NCI-H2081 treated with DMSO at 0.1 percent for 48 hours (cell line): ENCODE measurements at places on chromosomes 2 and 18.

DNA sequence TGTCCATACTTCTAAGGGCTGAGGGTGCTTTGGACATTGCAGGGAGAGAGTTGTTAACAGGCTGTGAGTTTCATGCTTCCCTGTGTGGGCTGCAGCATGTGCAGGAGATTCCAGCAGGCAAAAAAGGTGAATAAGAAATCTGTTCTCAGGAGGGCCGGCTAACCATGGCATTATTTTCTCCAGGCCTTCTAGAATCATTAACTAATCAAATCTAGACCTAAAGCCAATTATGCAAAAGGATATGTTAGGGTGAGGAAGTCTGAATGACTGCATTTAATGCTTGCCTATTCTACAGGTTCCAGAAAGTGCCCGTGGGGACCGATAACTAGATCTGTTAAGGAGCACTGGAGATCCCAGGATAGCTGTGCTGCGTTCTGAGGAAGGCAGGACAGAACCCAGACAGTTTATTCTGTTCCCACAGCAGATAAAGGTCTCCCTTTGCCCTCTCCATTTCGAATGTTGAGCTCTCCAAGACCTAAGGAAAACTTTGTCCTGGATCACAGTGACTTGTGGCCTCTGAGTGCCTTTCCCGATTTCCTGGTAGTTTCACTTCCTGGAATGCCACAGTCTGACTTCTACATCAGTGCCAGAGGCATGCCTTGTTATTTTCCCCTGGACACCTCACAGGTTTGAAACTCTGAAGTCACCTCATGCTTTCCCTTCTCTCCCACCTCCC is 50.0 kb upstream of the ZFP36L2 start:
- no peak for DNase-seq

DNA sequence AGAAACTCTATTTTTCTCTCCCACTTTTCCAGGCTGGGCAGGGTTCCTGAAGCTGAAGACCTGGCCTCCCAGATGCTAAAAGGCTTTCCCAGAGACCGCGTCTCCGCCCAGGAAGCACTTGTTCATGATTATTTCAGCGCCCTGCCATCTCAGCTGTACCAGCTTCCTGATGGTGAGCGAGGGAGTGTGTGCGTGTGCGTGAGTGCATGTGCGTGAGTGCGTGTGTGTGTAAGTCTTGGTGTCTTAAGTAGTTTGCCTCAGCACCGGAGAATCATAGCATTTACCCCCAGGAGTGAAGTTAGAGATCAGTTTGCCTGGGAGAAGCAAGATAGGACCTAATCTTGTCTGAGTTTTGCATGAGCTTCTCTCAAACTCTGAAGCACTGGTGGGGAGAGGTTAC is 73.7 kb downstream of the CDK15 start:
- DNase-seq = no peak

DNA sequence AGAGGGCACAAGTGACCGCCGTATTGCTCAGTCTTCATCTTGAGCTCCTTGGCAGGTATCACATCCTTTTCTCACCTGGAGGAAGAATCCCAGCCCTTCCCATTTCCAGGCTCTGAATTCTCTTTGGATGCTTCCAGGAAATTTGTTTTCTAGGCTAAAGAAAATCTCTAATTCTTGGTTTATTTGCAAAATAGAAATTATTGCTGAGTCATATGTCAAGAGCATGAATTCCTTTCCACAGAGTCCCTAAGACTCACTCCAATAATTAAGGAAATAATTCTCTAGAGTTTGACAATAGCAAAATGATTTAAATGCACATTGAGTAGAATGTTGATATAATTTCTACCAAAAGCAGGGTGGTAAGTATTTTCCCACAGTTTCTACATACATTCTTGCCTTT is 16.3 kb upstream of the CCDC68 start:
- DNase-seq = no peak

GRCh38 chr2:226705133-226705886 is 94.3 kb downstream of the IRS1 start:
- DNase-seq = no peak

DNA sequence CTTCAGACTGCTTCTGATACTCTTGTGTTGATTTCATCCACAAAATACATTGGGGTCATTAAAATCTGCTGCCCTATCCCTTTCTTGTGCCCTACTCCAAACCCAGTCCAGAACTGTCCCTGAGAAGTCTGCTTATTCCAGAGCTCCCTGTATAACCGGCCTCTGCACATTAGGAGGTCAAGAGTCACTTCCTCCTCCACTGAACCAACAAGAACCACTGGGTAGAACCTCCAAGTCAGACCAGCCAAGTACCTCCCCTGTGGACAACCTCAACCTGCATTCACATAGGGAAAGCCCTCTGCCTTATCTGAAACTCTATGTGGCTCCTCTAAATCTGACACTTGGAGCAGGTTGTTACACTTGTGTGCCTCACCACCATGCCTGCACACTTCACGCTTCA is 22.1 kb downstream of the KDSR start:
- DNase-seq = no peak

- no peak for DNase-seq
Measured at GRCh38 chr2:8122520-8122919, 559.3 kb upstream of the ID2 start.

DNA sequence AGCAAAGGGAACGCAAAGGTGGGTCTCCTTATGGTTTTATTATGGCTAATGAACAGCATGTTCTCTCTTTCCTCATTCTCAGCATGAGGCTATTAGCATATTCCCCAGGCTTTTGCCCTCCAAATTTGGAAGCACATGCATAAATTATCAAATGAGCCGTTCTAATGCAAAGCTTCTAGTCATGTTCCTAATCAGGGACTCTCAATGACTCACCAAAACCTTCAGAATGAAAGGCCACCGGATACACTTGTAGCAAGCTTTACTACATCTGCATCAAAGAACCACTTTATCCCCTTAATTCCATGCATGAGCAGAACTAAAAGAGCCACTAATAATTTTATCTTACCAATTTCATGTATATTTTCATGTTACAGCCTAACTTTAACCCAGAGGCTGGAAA is 310.5 kb downstream of the LRATD1 start:
- no peak for DNase-seq

- DNase-seq = no peak
Measured at GRCh38 chr18:70640336-70640887, 351.6 kb downstream of the SOCS6 start.

DNA sequence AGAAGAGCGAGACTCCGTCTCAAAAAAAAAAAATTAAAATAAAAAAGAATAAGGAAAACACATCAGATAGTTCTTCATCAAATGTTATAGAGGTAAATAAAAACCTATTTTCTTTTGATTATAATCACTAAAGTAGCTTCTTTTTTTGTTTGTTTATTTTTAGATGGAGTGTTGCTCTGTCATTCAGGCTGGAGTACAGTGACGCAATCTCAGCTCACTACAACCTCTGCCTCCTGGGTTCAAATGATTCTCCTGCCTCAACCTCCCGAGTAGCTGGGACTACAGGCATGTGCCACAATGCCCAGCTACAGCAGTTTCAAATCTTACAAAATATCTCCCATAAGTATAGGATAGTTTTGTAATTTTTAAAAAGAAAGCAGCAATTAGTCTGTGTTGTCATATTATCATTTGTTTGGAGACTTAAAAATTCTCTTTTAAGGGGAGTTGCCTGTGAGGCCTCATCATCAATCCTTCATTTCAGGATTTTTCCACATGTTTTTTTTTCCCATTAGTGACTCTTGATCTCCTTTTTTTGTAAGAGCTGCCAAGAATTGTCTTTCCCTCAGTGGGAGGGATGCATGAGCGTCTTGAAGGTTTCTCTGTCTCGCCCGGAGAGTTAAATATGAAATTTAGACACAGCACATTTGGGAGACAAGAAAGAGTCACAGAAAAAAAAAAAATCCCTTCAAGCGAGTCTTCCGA is 275.9 kb downstream of the CDCA7 start:
- no peak for DNase-seq

GRCh38 chr2:201959626-201960025 is 74.0 kb upstream of the FZD7 start:
- no peak for DNase-seq

- DNase-seq = no peak
Measured at GRCh38 chr2:141770530-141770929, 360.3 kb downstream of the LRP1B start.

- DNase-seq = no peak
Measured at GRCh38 chr2:30253873-30254684, 22.7 kb downstream of the LBH start.

GRCh38 chr2:101179982-101180381 is 28.8 kb upstream of the TBC1D8 start:
- DNase-seq = no peak

DNA sequence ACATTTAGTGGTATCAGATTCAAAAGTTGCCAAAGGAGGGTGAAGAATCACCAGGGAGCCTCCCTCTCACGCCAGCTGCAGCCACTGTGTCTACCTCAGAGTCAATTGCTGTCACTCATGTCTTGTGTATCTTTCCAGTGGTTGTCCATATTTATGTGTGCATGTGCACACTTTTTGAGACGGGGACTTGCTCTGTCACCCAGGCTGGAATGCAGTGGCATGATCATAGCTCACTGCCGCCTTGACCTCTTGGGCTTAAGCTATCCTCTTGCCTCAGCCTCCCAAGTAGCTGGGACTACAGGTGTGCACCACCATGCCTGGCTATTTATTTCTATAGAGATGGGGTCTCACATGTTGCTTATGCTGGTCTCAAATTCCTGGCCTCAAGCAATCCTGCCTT is 4.0 kb downstream of the MOCOS start:
- DNase-seq = no peak

GRCh38 chr2:101720732-101721131 is 23.2 kb downstream of the MAP4K4 start:
- DNase-seq = no peak

GRCh38 chr2:176826356-176826755 is 386.2 kb upstream of the HNRNPA3 start:
- no peak for DNase-seq

GRCh38 chr2:171512014-171512413 is 10.3 kb upstream of the CYBRD1 start:
- no peak for DNase-seq

DNA sequence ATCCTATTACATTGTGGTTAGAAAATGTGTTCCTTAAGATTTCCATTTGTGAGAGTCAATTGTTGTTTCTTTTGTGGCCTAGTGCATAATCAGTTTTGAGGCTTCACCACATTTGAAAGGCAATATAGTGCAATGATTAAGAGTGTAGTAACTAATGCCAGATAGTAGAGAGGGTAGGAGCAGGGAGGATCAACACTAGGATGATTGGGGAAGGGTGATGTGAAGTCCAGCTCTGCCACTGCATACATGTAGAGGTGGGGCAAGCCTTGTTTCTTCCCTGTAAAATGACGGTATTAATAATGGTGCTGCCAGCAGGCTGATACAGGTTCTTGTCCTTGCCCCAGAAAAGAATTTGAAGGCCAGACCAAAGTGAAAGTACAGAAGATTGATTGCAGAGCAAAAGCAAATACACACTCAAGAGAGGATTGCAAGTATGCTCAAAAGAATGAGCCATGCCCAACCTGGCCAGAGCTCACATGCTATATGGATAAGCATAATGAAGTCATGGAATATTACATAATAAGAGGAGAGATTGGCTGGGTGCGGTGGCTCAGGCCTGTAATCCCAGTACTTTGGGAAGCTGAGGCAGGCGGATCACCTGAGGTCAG is 8.0 kb downstream of the SP100 start:
- no peak for DNase-seq

DNA sequence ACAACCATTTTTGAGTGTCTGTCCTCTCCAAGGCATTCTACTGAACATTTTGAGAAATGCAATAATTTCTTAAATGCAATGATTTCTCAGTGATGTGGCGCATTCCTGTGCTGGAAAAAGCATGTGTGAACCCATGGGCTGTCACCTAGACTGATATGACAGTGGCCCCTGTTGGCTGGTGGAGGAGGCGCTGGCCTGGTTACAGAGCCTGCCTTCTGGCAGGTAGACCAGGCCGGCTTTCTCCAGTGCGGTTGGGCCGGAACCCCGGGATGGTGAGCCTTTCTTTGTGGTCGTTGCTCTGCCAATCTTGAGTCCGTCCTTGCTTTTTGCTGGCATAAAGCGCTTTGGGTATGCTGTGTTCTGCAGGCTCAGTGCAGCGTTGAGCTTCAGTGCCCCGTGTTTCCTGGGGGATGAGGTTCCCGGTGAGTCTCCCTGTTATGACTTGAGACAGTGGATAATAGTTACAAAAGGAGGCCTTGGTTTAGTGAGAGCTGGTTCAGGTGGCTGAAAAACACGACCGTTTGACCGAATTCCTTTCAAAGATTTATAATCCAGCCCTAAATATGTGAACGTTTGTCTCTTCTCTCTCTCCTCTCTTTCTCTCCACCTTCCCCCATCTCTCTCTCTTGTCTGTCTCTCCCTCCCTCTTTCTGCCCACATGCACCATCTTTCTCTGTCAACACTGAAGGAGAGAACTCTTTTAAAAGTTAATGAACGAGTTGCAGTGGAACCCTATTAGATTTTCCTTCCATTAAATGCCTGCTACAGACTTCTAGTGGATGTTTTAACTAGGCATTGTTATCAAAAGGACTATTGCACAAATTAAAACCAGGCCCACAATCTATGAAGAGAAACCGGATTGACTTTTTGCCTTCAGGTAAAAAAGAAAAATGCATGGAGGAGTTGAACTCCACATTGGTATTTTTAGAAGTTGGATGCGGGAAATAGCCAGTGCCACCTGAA is 34.0 kb downstream of the TSHZ1 start:
- DNase-seq = no peak

DNA sequence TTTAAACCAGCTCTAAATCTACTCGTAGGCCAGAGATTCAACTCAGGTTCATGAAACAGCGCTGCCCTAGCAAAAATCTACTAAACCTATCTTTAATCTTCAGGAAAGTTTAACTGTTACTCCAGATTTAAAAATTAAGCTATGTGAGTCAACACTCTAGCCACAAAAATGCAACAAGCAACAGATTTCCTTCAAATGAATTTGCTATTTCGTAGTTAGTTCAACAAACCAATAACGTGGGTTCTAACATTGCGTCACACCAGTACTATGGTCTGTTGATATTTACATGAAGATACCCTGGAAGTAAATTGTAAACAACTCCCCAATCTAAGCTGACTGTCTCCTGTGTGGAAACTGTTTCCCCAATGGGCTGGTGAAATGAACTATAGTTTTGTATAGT is 71.2 kb downstream of the FIGN start:
- no peak for DNase-seq

GRCh38 chr2:206250041-206250897 is 24.2 kb upstream of the ZDBF2 start:
- no peak for DNase-seq

DNA sequence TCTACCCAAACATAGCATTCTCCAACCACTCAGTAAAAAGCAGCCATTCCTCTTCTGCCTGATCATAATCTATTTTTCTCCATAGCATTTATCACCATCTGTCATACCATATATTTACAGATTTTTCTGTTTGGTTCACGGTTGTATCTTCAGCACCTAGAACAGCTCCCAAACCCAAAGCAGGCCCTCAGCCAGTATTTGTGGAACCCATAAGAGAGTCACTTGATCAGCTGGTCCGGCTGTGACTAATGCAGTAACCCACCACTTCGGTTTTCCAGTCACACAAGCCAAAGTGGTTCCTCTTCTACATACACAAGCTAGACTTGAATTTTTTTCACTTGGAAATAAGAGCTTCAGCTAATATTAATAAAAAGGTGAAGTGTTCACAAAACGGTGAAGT is 511.6 kb upstream of the CELF4 start:
- DNase-seq = no peak
